RCC 7860 (cell line): ENCODE measurements at places on chromosomes 11 and 22.
A peak's percentile ranks its signal among the peaks of the same experiment; 100 is the strongest.

- DNase-seq, result no peak
Observed at GRCh38 chr11:537622-538430, 499 bp downstream of the LRRC56 start.

GRCh38 chr11:11620173-11620920, 1.5 kb downstream of the GALNT18 start:
- no peak for DNase-seq

DNA sequence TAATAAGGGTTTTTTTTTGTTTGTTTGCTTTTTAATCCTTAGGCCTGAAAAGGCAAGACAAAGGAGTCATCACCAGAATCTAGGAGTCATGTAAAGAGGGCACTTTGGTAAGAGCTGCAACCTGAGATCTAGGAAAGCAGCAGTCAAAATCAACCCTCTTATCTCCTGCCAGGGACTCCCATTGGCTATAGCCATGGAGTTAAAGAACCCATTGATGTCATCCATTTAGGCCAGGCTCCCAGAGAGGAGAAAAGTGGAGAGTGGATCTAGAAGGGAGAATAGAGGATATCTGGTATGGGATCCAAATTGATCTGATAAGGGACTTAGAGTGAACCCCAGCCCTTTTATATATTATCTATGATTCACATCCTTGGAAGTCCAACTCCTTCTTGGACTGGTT, 35.9 kb downstream of the ZNF215 start:
- DNase-seq, result no peak

- peak; percentile 64 for DNase-seq
Observed at GRCh38 chr11:75204685-75205563, 35.6 kb upstream of the TPBGL start.

DNA sequence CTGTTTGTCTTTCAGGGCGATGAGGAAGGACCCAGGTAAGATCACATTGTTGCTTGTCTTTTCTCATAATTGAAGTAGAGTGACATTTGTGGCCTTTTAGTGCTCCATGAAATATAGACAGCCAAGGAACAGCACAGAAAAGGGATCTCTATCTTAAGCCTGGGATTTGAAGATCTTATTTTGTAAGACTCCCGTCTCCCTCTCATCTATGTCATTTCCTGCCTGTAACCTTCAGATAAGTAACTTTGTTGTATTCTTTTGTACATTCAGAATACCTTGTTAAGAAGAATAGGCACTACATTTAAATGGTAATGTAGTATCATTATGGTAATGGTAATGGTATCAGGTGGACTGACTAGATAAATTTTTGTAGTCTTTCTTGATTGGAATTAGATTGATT, 72.8 kb downstream of the TRIM44 start:
- DNase-seq, result no peak
